ENCODE measurements at places on chromosomes 7 and 10.
A peak's percentile ranks its signal among the peaks of the same experiment; 100 is the strongest.

- no peak for DNase-seq
Measured at GRCh38 chr7:77657427-77658224, 38.6 kb upstream of the RSBN1L start.

GRCh38 chr7:77971726-77972125 is 173.2 kb downstream of the PHTF2 start:
- no peak for DNase-seq

DNA sequence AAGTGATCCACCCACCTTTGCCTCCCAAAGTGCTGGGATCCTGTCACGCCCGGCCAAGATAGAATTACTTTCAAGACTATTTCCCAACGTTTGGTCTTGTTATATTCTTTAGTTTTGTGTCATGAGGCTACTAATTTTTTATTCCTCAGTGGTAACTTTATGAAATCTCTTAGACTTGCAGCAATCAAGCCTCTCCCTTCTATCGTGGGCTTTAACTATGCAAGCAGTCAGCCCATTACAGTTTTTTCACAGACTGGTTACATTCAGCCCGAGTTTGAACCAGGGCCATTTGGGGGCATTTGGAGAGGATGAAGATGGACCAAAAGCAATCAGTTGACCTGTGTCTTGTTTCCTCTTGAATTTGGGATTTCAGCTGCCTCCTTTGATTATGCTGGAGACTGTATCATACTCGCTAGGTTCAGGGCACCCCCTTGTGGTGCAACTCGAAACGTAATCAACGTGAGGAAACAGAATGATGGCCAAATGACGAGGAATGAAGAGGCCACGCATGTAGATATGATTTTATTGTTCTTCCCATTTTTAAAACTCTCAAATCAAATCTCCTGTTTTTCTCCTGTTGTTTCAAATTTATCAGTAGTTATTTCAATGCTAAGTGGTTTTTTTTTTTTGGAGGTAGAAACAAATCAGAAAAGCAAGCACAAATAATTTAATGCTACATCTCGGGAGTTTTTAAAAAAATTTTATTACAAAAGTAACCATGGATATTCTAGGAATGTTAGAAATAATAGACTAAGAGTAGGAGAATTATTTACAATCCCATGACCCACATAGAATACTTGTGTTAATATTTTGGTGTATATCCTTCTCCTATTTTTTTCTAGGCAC is 151.6 kb downstream of the KIAA1217 start:
- peak; percentile 40 for DNase-seq

GRCh38 chr10:7571981-7572380 is 94.8 kb downstream of the ITIH5 start:
- DNase-seq: no peak

DNA sequence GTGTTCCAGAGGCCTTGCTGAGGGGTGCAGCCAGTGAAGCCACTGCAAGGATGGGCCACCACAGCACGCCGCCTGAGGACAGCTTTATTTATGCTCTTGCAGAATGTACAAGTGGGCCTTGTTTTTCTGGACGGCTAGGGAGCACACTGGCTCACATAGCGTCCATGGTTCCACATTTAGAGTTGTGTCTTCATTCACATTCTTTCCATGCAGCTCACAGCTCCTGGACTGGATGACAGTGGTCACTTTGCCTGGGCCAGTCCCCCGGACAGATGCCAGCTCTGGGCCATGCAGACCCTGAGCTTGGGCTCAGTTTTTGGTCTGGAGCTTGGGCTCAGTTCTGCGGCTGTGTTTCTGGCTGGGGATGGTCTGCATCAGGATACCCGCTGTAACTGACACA is 2.6 kb upstream of the C10orf71 start:
- DNase-seq: no peak

GRCh38 chr7:33418251-33418701 is 288.9 kb downstream of the BBS9 start:
- DNase-seq: no peak

DNA sequence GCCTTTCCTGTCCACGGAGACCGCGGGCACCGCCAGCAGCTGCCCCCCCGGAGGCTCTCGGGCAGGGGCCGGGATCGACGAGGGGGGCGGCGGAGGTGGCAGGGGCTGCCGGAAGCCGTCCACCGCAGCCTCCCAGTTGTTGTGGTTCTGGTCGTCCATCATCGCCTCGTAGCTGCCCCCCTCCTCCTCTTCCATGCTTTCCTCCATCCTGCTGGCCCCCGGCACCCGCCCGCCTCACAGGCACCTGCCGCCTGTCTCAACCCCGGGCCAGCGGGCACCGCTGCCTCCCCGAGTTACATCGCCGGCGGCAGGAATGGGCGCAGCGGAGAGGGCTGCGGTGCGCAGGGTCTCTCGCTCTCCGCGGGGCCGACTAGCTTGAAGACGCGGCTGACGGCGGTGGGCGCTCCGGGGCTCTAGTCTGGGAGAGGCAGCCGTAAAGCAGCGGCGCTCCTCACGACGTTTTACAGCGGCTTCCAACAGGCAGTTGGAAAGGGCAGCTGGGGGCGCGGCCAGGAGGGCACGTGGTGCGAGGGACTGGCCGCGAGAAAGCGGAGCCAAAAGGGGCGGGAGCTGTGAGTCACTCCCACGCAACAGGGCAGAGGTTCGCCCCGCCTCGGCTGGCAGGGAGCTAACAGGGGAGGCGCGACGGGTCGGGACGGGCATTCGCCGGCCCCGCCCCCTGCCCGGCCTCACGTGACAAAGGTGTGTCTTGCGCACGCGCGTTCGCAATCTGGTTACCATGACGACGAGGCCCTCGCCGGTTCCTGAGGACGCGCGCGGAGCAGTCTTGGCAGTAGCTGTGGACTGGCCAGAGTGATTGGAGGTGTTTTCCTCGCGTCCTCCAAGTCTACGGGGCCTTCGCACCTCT is at the start of gene CACUL1:
Gene CACUL1 (minus strand): TSS at position 415 of the 868 bp plus-strand sequence. CDS start 208 bp downstream, at position 207.
- DNase-seq: peak; percentile 100

Measured in uterus (tissue), 4 donors.